Glutamatergic neuron (in vitro differentiated cells): ENCODE measurements at places on chromosomes 4 and X.

- H3K27ac ChIP-seq: no peak overlapping the region
- H3K4me1 ChIP-seq: peaks cover 4% of the 10 kb centered on the region
- no peak overlapping the region for H3K4me3 ChIP-seq
- no peak for DNase-seq
These were observed 72.3 kb downstream of the TMEM47 start for GRCh38 chrX:34584781-34585180.

DNA sequence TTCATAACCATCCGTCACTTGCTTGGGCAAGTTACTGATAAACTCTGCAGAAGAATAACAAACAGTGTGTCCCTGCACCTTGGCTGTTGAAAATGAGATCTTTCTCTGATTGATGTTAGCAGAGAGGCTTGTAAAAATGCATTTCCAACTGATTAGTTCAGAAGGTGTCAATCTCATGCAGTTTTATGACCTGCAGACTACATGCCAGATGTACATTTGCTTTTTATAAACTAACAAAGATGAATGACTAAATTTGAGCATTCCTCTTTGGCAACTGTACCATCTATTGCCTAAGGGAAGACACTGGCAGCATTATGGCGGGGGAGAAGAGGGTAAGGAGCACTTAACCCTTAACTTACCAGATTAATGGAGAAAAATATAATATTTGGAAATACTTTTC, 192.8 kb downstream of the DCTD start:
- no peaks in the 10 kb centered on the region for H3K4me1 ChIP-seq
- H3K4me3 ChIP-seq: no peak overlapping the region
- no peak overlapping the region for H3K27ac ChIP-seq
- H3K27me3 ChIP-seq: no peaks in the 10 kb centered on the region
- no peaks in the 10 kb centered on the region for H3K36me3 ChIP-seq

- H3K4me3 ChIP-seq: peak overlapping the region; percentile 97
- H3K36me3 ChIP-seq: no peaks in the 10 kb centered on the region
- no peak for DNase-seq
- H3K27me3 ChIP-seq: peaks cover 4% of the 10 kb centered on the region
- H3K27ac ChIP-seq: peak overlapping the region; percentile 89
- peaks cover 6% of the 10 kb centered on the region for H3K4me1 ChIP-seq
These were observed 1.1 kb downstream of the SLC9B2 start for GRCh38 chr4:103075435-103075893.

DNA sequence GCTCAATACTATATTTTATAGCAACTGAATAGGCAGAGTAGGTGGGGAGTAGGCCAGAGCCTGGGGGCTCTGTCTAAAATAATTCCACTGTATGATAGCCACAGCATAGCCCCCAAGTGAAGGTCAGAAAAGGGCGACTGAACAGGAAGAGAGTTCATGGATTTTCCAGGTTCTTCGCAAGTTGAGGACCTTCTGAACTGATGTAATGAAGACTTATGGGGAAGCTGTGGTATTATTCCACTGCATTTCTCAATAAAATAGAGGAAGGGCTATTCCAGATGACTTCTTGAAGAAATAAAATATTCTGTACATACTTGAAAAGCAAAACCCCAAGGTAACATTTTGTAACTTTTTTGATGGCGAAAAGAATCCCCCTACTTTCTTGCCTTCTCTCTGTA, 231.4 kb upstream of the GPC4 start:
- H3K36me3 ChIP-seq: no peaks in the 10 kb centered on the region
- DNase-seq: no peak
- H3K27me3 ChIP-seq: no peaks in the 10 kb centered on the region

- DNase-seq: no peak
- no peak overlapping the region for H3K27ac ChIP-seq
- H3K4me3 ChIP-seq: no peak overlapping the region
- H3K27me3 ChIP-seq: no peaks in the 10 kb centered on the region
These were observed 18.1 kb upstream of the ADAD1 start for GRCh38 chr4:122360754-122361153.

- H3K27ac ChIP-seq: no peak overlapping the region
- no peak overlapping the region for H3K4me3 ChIP-seq
- H3K4me1 ChIP-seq: no peaks in the 10 kb centered on the region
- no peak for DNase-seq
- peaks cover 4% of the 10 kb centered on the region for H3K36me3 ChIP-seq
- no peaks in the 10 kb centered on the region for H3K27me3 ChIP-seq
These were observed 3.2 kb upstream of the TLR10 start for GRCh38 chr4:38785901-38786402.

DNA sequence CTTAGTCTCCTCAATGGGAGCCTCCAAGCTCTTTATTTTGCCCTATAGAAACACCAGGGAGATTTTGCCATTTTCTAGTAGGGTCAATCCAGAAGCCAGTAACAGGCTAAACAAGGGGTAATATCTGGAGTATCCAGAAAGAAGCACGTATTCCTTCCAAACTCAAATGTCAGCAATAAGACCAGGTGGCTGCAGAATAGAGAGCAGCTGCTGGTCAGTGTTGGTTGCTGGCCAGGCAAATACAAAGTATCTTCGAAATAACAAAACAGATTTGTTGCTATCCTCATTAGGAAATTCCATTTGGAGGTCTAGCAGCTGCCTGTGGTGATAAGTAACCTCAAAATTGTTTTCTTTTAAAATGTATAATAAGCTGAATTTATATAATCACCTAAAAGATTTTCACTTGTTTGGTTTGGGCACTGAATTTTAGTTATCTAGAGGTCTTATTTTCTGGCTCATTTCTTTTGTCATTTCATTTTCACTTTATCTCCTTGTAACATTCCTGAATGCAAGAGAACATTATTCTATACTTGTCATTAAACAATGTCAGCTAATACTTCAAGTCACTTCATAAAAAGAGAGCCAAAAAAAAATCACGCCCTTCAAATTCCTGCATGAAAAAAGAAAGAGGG, 320.6 kb downstream of the DTHD1 start:
- no peaks in the 10 kb centered on the region for H3K36me3 ChIP-seq
- no peak for DNase-seq
- no peak overlapping the region for H3K4me3 ChIP-seq
- H3K4me1 ChIP-seq: no peaks in the 10 kb centered on the region
- H3K27ac ChIP-seq: no peak overlapping the region

DNA sequence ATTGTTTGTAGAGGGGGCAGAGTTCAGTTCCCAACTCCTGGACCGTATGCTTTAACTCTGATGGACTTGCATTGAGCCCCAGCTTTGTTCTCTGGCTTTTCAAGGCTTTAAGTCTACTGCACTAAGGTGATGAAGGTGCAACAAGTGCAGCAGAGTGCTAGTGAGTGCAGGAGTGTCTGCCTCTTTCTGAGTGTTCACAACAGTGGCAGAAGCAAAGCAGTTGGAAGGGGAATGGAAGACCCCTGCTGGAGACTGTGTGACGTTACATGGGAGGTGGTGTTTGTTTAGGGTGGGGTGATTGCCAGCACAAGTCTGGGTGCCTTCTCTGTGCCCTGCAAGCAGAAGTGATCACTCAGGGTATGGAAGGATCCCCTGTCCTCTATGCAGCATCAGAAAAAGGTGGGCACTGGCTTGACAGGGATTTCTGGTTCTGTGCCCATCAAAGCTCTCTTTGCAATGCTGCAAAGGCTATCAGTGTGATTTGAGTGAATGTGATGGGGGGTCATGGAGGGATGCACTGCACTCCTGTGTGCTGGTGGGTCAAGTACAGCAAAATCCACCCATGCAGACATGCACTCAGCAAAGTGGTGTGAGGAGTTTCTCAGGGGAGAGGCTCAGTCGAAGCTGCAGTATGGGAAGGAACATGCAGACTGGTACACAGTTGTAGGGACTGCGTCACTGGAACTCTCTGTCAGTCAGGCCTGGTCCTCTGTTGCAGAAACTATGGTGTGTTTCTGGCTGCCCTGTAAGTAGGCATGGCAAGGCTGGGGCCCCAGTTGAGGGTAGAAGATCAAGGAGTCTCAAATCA, 70.9 kb upstream of the UGT2B7 start:
- H3K4me3 ChIP-seq: no peak overlapping the region
- H3K27ac ChIP-seq: no peak overlapping the region
- no peaks in the 10 kb centered on the region for H3K27me3 ChIP-seq
- DNase-seq: peak; percentile 25
- H3K36me3 ChIP-seq: no peaks in the 10 kb centered on the region
- no peaks in the 10 kb centered on the region for H3K4me1 ChIP-seq

- no peaks in the 10 kb centered on the region for H3K27me3 ChIP-seq
- H3K4me1 ChIP-seq: no peaks in the 10 kb centered on the region
- H3K27ac ChIP-seq: no peak overlapping the region
- no peak overlapping the region for H3K4me3 ChIP-seq
These were observed 140.8 kb upstream of the AGA start for GRCh38 chr4:177582992-177583391.

DNA sequence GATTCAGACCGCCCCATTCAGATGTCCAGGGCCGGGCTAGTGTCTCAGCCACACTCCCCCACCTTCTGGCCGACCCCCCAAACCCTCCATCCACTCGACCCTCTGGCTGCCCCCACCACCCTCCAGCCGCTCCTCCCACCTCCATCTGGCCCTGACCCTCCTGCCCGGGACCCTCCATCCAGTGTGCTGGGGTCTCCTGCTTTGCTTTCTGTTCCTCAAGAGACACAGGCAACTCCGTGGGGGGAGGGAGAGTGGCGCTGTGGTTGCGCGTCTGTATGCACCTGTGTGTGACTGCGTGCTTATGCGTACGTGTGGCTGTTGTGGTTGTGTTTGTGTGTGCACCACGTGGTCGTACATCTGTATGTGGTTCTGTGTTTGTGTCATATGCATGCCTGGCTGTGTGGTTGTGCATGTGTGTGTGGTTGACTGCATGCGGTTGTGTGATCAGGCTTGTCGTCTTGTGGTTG, 33.3 kb downstream of the CPLX1 start:
- DNase-seq: no peak
- peaks cover 16% of the 10 kb centered on the region for H3K27me3 ChIP-seq
- H3K4me1 ChIP-seq: peaks cover 37% of the 10 kb centered on the region

DNA sequence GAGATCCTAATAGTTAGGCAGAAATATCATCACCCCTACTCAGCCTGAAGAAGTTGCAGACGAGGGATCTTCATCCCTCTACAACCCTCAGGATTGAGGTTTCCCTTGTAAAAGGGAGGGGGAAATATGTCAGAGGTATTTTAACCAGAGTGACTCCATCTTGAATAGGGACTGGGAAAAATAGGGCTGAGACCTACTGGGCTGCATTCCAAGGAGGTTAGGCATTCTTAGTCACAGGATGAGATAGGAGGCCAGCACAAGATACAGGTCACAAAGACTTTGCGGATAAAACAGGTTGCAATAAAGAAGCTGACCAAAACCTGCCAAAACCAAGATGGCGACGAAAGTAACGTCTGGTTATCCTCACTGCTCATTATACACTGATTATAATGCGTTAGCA, 17.5 kb downstream of the IL13RA2 start:
- H3K27ac ChIP-seq: no peak overlapping the region
- peaks cover 6% of the 10 kb centered on the region for H3K36me3 ChIP-seq
- H3K27me3 ChIP-seq: no peaks in the 10 kb centered on the region
- H3K4me1 ChIP-seq: no peaks in the 10 kb centered on the region
- no peak for DNase-seq
- no peak overlapping the region for H3K4me3 ChIP-seq

DNA sequence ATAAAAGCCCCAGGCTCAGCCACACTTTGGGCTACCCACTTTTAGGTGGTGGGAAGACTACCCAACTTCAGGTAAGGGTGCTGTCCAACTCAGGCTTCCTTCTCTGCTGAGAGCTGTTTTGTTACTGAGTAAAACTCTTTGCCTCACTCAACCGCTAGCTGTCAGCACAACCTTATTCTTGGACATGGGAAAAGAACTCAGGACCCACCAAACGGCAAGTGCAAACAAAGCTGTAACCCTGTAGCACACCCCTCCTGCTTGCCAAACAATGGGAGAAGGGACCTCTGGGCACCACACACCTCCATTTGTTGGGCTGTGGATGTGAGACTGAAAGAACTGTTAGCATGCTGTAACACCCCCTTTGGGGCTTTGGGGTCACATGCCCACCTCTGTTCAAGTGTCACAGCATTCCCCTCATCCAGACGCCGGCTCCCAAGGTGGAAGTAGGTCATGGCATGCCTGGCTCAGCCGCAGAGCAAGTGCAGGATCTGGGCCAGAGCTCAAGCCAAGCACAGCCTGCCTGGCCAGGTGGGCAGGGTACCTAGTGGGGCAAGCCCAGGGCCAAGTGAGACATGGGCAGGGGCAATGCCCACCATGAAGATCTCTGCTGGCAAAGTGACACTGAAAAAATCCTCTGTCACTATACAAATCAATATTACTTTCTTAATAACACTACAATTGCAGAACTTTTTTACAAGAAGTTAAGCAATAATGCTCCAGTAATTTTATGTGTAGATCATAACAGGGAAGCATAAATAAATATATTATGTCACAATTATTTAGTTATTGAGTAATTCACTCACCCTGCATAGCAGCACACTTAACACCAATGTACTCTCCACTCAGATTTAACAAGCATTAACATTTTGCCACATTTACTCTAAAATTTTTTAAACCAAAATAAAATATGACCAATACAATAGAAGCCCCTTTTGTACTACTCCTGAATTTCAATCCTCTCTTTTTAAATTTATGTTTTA, 107.2 kb downstream of the TBCK start:
- no peaks in the 10 kb centered on the region for H3K36me3 ChIP-seq
- peak; percentile 11 for DNase-seq
- H3K4me3 ChIP-seq: no peak overlapping the region
- peaks cover 16% of the 10 kb centered on the region for H3K4me1 ChIP-seq
- H3K27ac ChIP-seq: peak overlapping the region; percentile 79

DNA sequence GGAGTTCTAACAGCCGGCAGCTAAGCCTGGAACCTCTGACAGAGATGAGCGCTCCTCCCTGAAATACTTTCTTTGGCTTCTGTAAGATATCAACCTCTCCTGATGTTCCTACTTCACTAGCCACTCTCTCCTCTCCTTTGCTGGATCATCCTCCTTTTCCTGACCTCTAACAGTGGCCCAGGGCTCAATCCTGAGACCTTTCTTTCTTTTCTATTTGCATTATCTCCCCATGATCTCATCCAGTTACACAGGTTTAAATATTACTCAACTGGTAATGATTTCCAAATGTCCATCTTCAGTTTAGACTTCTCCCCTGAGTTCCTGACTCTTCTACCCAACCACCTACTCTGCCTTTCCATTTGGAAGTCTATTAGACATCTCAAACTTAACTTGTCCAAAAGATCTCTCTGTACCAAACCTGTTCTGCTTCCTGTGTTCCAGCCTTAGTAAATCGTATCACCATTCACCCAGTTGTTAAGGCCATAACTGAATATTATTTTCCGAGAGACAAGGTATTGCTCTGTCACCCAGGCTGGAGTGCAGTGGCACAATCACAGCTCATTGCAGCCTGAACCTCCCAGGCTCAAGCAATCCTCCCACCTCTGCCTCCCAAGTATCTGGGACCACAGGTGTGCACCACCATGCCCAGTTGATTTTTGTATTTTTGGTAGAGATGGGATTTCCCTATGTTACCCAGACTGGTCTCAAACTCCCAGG, 41.1 kb downstream of the RFC1 start:
- DNase-seq: no peak
- H3K27me3 ChIP-seq: no peaks in the 10 kb centered on the region
- no peaks in the 10 kb centered on the region for H3K36me3 ChIP-seq
- no peak overlapping the region for H3K27ac ChIP-seq

DNA sequence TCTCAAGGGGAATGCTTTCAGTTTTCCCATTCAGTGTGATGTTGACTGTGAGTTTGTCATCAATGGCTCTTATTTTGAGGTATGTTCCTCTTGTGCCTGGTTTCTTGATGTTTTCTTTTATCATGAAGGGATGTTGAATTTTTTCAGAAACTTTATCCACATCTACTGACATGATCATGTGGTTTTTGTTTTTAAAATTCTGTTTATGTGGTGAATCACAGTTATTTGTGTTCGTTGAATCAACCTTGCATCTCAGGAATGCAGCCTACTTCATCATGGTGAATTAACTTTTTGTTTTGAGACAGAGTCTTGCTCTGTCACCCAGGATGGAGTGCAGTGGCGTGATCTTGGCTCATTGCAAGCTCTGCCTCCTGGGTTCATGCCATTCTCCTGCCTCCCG, 263.1 kb upstream of the KLF3 start:
- peaks cover 9% of the 10 kb centered on the region for H3K36me3 ChIP-seq
- DNase-seq: no peak
- H3K4me3 ChIP-seq: no peak overlapping the region
- no peaks in the 10 kb centered on the region for H3K4me1 ChIP-seq
- no peaks in the 10 kb centered on the region for H3K27me3 ChIP-seq
